ENCODE measurements at places on chromosomes 7 and 10.

DNA sequence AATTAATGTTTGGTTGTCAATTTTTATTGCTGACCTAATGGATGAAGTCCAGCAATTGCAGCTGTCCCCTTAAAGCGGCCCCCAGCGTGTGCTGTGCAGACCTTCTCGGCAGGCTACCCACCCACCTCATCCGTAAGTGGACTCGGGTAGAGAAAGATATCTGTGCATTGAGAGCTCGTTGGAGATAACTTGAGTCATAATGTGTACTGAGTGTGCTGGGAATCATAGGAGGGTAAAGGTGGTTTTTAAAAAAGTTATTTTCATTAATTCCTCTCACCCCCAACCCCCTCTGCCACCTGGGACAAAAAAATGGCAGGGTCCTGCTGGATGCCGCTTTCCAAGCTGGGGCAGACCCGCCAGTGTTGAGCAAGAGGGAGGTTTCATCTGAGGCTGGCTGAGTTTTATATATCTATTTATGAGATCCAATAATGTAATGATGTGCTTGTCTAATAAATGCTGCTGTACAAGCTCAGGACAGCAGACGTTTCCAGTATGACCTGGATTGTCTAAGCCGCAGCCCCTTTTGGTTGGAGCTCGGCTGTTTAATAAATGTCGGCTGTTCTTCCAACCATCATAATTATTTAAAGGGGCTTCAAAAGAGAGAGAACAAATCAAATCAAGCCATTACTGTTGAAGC, 119.1 kb downstream of the NKX6-2 start:
- no peak for DNase-seq

- no peak for DNase-seq
Measured at GRCh38 chr10:132588301-132589013, 50.9 kb downstream of the INPP5A start.

DNA sequence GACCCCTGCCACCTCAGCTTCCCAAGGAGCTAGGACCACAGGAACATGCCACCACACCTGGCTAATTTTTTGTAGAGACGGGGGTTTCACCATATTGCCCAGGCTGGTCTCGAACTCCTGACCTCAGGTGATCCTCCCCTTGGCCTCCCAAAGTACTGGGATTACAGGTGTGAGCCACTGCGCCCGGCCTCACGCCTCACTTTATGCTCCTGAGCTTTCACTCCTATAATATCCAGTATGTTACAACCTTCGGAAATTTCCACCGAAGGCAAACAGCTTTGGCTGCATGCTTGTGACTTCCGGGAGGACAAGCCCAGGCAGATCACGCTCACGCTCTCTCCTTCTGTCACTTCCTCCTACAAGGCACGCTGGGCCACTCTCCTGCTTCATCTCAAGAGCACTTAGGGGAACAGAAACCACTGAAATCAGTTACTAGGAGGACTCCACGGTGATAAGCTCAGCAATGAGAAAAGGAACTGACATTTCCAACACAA, 4.4 kb upstream of the MAD1L1 start:
- DNase-seq = no peak

GRCh38 chr7:20095862-20096261, 121.3 kb downstream of the MACC1 start:
- DNase-seq = no peak

DNA sequence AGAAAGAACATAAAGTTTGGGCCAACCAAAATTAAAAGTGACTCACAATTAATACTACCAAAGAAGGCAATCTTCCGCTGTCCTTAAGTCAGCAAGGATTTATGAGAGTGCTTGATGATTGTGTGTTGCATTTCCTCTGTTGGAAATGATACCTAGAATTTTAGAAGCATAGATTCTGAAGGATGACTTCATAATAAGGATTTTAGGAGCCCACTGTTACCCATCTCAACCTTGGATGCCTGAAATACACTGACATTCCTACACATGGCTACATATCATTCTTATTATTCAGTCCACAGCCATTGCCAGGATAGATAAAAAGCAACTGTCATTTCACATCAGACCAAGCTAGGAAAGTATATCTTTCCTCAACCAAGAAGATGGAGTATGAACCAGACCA, 823.8 kb downstream of the LRMDA start:
- DNase-seq = no peak

DNA sequence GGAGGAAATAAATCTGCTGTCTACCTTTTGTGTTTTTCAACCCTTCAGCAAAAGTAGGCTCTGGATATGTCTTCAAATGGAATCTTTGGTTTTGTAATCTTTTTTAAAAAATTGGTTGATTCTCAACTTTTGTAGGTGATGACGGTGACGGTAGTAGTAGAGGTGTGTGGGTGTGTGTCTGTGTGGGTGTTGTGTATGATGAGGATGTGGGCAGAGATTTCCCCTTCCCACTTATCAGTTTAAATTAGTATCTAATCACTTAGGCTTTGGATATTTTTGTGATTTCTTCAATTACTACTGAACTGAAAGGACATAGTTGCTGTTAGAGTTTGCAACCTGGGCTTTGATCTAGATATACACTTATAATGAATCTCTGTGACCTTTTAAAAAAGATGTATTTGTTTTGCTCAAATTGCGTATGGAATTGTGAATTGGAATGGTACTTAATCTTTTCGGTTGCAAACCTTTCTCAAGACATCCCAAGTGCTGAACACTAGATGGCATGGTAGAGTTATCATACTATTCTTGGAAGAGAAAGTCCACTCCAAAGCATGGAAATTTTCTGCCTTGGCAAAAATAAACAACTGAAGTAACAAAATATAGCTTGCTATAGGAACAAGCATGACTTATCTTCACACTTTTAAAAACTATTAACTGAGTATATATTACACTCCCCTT, 51.9 kb upstream of the A1CF start:
- no peak for DNase-seq

- DNase-seq = no peak
Measured at GRCh38 chr7:31309407-31309806, 31.1 kb downstream of the NEUROD6 start.

GRCh38 chr10:35979116-35979515, 337.0 kb upstream of the FZD8 start:
- no peak for DNase-seq

GRCh38 chr10:22103701-22104470, 100.4 kb upstream of the DNAJC1 start:
- DNase-seq = no peak

GRCh38 chr7:47095946-47096345, 486.0 kb downstream of the TNS3 start:
- DNase-seq = no peak

- DNase-seq = peak; percentile 1
Measured at GRCh38 chr10:81414038-81414437, 461.0 kb upstream of the NRG3 start.

DNA sequence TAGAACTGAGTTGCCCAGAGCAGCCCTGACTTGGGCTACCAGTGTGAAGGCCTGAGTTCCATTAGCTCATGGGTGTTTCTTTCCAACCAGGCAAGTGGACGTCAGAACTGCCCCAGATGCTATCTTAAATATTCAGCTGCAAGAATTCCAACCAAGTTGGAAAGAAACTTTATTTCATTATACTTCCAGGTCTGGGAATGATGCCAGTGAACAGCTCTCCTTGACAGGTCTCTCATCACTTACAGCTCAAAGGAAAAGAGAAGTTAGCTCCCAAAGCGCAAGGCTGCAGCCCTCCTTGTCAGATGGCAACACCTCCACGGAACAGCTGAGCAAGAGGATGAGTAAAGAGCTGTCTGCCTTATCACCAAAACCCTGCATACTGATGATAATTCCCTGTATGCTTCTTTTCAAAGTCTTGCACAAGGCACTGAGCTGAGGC, 255.5 kb upstream of the AOAH start:
- no peak for DNase-seq

DNA sequence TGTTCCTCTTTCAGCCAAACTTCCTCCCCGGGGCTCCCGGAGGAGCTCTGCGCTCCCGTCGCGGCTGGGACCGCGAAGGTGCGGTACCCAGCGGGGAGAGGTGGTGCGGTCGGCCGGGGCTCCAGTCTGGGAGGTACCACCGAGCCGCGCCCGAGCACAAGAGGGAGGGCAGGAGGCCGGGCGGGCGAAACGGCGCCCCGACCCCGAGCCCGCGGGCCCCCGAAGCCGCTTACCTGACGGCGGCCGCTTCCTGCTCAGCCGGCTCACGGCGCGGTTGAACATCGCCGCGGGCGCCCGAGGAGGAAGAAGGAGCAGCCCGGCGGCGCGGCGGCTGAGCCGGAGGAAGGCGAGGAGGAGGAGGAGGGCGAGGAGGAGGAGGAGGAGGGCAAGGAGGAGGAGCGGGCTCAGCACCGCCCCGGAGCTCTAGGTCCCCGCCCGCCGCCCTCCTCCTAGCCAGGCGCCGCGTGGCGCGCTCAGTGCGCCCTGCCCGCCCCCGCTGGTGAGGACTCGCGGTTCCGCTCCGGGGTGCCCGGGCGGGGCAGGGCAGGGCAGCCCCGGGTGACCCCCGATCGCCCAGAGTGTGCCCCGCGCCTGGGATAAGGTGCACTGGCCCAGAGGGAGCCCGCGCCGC, at the start of gene RGS10:
Gene RGS10, minus strand, starts transcription at position 363 of the 631 bp plus-strand sequence. Its CDS starts 81 bp downstream, at position 282.
- peak; percentile 28 for DNase-seq

- no peak for DNase-seq
Measured at GRCh38 chr10:47041396-47042198, 130.4 kb downstream of the PTPN20 start.

GRCh38 chr7:128835790-128836641, 5.8 kb downstream of the FLNC start:
- DNase-seq = no peak

DNA sequence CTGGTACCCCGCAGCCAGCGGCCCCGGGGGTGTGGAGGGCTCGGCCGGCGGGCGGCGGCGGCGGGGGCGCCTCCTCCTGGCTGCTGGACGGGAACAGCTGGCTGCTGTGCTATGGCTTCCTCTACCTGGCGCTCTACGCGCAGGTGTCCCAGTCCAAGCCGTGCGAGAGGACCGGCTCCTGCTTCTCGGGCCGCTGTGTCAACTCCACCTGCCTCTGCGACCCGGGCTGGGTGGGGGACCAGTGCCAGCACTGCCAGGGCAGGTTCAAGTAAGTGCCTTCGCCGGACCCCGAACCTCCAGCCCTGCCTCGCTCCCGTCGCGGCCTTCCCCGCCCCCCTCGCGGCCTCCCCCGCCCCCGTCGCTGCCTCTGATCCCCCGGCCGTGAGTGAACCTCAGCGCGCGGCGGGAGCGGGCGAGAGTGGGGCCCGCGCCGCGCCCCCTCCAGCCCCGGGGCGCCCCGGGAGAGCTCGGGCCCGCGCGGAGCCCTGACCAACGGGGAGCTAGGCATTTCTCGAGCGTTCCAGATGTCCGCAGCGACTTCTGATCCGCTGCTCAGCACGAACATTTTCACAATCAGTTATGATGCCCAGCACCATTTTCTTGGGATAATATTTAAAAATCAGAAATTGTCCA, 727 bp downstream of the ATRNL1 start:
- peak; percentile 23 for DNase-seq

GRCh38 chr7:138700857-138701536, at the start of gene SVOPL:
Gene SVOPL (minus strand): TSS chr7:138701362. CDS start chr7:138679045, 22,317 bp downstream.
- no peak for DNase-seq

GRCh38 chr7:31263338-31263737, 77.2 kb downstream of the NEUROD6 start:
- no peak for DNase-seq

DNA sequence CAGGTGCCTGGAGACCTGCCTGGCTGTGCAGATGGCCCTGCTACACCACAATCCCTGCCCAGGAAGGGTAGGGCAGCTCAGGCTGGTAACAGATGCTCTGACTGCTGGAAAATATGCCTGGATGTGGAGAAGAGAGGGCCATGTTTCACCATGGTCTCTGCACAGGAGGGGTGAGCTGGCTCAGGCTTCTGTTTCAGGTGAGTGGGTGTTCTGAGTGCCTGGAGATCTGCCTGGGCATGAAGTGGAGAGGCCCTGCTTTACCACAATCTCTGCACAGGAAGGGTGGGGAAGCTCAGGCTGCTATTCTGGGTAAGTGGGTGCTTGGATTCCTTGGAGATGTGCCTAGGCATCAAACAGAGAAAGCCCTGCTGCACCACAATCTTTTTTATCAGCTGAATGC, 350.1 kb downstream of the KIF20B start:
- DNase-seq = no peak

GRCh38 chr7:98116656-98117461, 10.2 kb downstream of the LMTK2 start:
- no peak for DNase-seq

DNA sequence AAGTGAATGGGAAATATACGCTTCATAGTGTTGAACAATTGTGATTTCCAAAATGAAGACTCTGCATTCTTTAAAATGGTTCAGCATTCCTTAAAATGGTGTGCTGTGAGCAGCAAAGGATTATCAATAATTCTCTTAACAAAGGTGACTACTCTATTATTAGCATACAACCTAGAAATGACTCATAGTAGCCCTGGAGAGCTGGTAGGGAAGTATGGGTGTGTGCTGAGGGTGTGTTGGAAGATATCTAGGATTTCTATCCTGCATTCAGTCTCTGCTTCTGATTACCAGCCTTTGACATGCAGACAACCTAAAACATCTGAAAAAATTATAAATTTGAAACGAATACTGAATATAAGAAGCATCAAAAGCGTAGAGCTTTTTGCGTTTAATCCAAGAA, 72.5 kb downstream of the SEMA3D start:
- no peak for DNase-seq

GRCh38 chr10:34255035-34255434, 560.1 kb downstream of the PARD3 start:
- DNase-seq = no peak

DNA sequence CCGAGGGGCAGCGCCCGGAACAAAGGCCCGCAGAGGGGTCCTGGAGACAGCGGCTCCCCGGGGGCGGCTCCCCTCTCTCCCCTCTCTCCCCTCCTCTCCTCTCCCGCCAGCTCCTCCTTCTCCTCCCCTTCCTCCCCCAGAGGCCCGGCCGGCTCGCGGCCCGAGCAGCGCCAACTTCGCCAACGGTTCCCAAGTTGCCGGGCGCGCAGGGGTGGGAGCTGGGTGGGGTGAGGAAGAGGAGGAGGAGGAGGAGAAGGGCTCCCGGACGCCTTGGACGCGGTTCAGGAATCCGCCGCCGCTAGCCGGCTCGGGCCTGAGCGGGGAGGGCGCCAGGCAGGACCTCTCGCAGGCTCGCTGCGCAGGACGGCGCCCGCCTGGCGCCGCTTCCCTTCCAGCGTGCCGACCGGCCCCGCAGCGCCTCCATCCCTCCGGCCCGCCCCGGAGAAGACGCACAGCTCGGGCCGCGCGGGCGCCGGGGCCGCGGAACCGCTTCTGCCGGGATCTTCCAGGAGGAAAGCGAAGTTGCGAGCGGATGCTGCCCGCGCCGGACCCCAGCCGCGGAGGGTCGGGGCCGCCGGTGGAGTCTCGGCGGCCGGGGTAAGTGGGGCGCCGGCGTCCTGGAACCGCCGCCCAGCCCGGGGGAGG, at the start of gene CHST3:
Gene CHST3, plus strand, starts transcription at position 298 of the 645 bp plus-strand sequence. CDS start 41,448 bp downstream, outside the sequence.
- DNase-seq = peak; percentile 32

DNA sequence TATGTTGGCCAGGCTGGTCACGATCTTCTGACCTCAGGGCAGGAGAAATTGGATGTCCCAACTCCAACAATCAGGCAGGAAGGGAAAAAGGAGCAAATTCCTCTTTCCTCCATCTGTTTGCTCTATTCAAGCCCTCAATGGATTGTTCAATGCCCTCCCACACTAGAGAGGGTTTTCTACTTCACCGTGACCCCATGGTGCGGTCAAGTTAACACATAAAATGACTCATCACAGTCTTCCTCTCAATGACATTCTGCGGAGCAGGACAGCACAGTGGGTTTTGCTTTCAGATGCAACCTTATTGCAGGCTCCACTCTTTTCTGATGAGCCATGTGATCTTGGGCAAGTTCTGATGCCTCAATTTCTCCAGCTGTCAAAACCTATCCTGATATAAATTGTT, 364.9 kb downstream of the ANKRD30A start:
- DNase-seq = no peak

- DNase-seq = no peak
Measured at GRCh38 chr7:468681-469562, 50.7 kb downstream of the PDGFA start.
